Chondrocyte (in vitro differentiated cells): ENCODE measurements at places on chromosomes 5 and 9. TPM values are rescaled to one million over a fixed set of nuclear protein-coding genes. Genes with fewer than 3 reads are reported as not detected.

MPDZ gene
- total RNA-seq, result 42.5 to 60.4 TPM (median 46.9 TPM) in 3 replicates

LOX gene
- total RNA-seq, result 320 to 615 TPM (median 611 TPM) in 3 replicates

SH3TC2 gene
- total RNA-seq, result 0.33 to 0.80 TPM (median 0.80 TPM) in 3 replicates

CXXC5 gene
- 144 to 193 TPM (median 145 TPM) in 3 replicates for total RNA-seq

PCDH12 gene
- 0.02 TPM in 1 of 3 replicates, not detected in the others for total RNA-seq

MARCOL gene
- not detected in 3 replicates for total RNA-seq

FAM120A gene
- total RNA-seq, result 89.9 to 123 TPM (median 93.0 TPM) in 3 replicates

TMC1 gene
- not detected in 3 replicates for total RNA-seq

SLC25A25 gene
- 10.6 to 17.6 TPM (median 15.8 TPM) in 3 replicates for total RNA-seq

FCN2 gene
- not detected in 3 replicates for total RNA-seq

RNF208 gene
- 3.3 to 4.4 TPM (median 3.6 TPM) in 3 replicates for total RNA-seq

NR5A1 gene
- not detected in 3 replicates for total RNA-seq

PHF24 gene
- total RNA-seq, result 0.30 to 1.0 TPM in 2 of 3 replicates, not detected in the other

DNA sequence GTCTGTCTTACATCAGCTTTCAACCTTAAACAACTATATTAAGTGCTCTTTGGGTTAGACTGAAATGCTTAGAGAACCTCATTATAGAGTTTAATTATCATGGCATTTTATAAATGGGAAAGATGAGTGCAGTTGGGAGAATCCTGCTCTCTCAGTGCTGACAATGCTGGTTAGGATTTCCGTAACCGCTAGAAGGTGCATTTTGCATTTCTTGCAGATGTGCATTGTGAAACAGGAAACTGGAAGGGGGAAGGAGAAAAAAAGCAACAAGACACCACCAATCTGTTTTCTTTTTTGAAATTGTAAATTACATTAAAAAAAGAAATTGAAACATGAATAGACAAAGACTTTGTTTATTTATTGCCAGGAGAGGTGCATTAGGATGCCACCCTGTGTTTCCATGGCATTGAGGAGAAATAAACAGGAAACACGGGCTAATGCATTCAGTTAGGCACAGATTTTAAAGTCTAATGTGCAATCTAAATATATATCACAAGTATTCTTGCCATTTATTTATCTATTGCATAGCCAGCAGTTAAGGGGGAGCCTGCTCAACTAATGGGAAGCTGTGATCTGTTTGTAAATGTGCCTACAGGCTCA lies 478.9 kb downstream of the PSAT1 start:
- no peak for DNase-seq

DNA sequence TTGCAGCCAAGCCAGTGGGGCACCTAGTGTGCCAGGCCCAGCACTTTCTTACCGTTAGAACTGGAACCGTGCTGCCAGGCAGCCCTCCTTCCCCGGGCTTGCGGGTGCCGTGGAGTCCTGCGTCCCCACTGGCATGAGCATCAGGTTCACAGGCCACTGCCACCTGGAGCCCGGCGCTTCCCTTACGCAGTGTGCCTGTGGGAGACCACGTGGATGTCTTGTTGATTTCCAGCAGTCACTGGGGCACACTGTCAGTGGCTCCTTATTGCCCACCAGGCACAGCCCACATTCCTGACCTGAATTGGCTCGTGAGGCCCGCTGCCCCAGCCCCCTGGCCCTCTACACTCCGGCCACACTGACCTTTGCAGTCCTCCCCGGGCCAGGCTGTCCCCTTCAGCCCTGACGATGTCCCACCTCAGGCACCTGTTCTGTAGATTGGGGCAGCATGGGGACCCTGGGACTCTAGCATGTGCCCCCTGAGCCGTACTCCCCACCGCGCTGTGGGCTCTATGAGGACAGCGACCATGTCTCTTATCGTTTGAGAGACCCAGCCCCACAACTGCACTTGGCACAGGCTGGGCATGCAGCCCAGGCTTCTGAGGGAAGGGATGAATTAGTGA lies 10.4 kb upstream of the CEL start:
- DNase-seq, result no peak

GRCh38 chr5:59342181-59342580 lies 551.3 kb downstream of the PDE4D start:
- DNase-seq, result no peak

DNA sequence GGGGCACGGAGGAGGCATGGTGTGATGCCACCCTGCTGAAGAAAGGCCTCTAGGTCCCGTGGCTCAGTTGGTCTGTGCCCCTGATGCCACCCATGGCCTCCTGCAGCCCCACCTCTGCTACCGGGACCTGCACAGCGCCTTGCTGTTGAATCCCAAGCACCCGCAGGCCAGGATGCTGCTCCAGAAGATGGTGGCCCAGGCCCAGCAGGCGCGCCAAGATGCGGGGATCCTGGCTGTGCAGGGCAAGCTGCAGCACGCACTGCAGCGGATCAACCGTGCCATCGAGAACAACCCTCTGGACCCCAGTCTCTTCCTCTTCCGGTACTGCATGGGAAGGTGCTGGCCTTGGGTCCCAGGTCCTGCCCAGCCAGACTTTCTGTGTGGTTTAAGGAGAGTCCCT lies 7.1 kb downstream of the TTC16 start:
- no peak for DNase-seq

GRCh38 chr9:71920456-71921189 lies 9.2 kb downstream of the C9orf85 start:
- no peak for DNase-seq

- no peak for DNase-seq
Measured at GRCh38 chr5:1911773-1912235, 29.1 kb upstream of the IRX4 start.

- peak; percentile 74 for DNase-seq
Measured at GRCh38 chr5:132261881-132262845, 4.7 kb downstream of the PDLIM4 start.

- no peak for DNase-seq
Measured at GRCh38 chr5:57805732-57806131, 323.1 kb upstream of the ACTBL2 start.

DNA sequence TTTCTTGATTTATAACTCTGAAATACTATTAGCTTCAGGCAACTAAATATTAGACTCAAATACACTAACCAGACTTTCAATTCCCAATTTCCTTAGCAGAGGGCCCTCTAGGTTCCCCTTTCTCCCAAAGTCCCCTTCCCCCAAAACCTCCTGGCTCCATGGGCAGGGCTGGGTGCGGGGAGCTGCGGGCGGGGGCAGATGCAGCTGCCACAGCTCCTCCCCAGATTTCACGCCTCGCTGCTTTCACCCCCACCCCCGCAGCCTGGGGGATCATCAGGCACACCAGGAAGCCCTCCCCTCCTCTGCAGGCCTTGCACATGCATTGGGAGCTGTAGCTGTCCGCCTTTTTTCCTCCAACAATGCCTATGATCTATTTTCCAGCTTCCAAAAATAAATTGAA lies 82.8 kb upstream of the SPATA31C2 start:
- DNase-seq, result no peak

- no peak for DNase-seq
Measured at GRCh38 chr9:81462801-81463200, 226.5 kb downstream of the TLE1 start.

DNA sequence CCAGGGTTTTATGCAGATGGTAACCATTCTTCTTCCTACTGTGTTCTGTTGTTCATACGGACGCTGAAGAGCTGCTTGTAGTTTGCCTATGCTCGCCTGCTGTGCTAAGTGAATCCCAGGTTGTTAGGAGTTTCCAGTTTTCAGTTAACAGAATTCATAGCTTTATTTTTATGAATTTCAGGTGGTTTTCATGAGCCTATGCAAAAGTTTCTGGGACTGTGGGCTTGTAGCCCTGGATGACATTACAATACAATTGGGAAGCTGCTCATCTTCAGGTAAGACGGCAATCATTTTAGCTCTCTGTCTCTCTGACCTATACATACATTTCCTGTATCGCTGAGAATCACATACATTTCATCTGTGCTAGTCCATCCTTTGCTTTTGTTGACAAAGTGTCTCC lies 90.3 kb upstream of the SMC5 start:
- no peak for DNase-seq

DNA sequence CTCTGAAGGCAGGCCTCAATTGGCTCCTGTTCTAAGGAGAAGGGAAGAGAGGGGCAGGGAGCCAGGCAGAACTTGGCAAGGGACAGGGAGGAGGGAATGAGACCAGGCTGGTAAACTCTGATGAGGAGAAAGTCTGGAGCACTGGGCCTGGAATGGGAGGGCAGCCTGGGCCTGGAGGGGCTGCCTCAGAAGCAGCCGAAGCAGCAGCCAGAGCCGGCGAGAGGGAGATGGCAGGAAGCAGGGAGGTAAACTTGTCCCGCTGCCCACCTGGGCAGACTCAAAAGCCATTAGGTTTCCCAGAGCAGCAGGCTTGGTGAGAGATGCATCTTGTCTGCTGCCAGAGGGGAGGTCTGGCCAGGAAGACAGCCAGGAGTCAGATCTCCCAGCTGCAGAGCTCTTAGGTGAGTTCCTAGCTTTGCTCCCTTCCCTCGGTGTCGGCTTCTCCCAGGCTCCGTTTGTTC lies 37.0 kb upstream of the CRB2 start:
- peak; percentile 70 for DNase-seq

GRCh38 chr9:113005777-113006176 lies 6.2 kb downstream of the ZNF883 start:
- DNase-seq, result no peak

- no peak for DNase-seq
Measured at GRCh38 chr5:82100303-82101077, 128.7 kb downstream of the ATG10 start.

DNA sequence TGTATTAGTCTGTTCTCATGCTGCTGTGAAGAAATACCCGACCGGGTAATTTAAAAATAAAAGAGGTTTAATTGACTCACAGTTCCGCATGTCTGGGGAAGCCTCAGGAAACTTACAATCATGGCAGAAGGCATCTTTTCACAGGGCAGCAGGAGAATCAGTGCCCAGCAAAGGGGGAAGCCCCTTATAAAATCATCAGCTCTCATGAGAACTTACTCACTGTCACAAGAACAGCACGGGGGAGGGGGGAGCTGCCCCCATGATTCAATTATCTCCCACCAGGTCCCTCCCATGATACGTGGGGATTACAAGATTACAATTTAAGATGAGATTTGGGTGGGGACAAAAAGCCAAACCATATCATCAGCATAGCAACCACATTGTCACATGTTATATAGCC lies 102.5 kb downstream of the GPBP1 start:
- no peak for DNase-seq

DNA sequence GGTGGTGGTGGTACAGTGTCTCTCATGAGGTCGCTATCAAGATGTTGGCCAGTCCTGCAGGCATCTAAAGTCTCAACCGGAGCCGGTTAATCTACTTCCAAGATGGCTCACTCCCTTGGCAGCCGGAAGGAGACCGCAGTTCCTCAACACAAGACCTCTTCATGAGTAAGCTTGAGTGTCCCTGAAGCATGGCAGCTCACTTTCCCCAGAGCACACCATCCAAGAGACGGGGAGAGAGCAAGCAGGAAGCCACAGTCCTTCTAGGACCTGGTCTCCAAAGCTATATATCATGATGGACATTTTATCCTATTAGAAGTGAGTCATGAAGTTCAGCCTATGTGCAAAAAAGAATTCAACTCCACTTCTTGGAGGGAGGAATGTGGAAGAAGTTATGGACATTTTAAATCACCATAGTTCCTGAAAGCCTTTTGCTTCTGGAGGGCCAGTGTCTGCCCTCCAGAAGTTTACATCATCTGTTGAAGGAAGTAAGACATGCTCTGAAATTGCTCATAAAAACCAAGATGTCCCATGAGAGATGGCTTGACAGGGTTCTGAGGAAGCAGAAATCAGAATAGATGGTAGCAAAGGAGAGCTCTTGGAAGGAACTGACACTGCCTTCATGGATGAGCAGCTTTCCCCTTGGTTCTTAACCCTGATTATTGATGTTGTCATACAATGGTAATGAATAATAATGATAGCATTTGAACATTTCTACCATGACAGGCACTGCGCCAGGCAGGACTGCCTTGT lies 21.3 kb downstream of the GALNT10 start:
- DNase-seq, result no peak

- DNase-seq, result no peak
Measured at GRCh38 chr9:6816581-6816980, 58.8 kb downstream of the KDM4C start.

DNA sequence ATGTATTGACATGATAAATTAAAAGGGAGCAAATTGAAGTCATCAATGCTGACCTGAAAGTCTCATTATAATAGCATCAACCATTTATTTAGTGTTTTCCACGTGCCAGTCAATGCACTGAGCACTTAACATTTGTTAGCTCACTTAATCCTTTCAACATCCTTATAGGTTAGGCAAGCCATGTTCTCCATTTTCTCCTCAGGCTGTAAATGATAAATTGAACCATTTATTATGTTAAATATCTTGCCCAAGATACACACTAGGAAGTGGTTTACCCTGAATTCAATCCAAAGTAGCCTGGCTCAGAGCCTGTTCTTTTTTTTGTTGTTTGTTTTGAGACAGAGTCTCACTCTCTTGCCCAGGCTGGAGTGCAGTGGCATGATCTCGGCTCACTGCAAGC lies 25.0 kb upstream of the SNX2 start:
- no peak for DNase-seq

DNA sequence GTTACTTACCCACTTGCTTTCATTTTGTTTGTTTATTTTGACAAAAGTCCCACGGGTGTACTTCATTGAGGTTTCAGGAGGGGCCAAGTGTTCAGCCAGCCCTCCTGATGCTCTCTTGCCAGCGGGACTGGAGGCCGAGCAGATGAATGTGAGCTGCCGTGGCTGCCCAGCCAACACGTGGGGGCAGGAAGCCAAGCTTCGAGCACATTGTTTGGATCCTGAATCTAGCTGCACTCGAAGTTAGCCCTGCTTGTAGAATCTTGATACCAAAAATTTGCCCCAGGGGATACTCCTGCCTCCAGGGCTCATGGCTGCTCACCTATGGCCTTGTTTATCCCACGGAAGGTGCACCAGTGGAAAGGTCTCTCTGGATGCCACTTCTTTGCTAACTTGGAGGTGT lies 49.3 kb downstream of the RASGEF1C start:
- DNase-seq, result no peak

DNA sequence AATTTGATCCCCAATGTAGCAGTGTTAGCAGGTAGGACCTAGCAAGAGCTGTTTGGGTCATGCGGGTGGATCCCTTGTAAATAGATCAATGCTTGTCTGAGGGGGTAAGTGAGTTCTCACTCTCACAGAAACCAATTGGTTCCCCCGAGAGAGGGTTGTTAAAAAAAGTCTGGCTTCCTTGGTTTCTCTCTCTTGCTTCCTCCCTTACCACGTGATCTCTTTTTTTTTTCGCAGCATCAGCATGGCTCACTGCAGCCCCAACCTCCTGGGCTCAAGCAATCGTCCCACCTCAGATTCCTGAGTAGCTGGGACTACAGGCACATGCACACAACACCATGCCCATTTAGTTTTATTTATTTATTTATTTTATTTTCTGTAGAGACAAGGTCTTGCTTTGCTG lies 26.4 kb downstream of the RAPGEF6 start:
- DNase-seq, result no peak
